ENCODE measurements at places on chromosomes 12 and 14. TPM values are rescaled to one million over a fixed set of nuclear protein-coding genes. Genes with fewer than 3 reads are reported as not detected.

- no peak for DNase-seq
Observed at GRCh38 chr12:20469756-20470155, 101.4 kb downstream of the PDE3A start.

GRCh38 chr12:121590476-121591143 lies 9.8 kb upstream of the KDM2B start:
- peak; percentile 54 for DNase-seq

The LRP1 gene
- total RNA-seq, result 7.7 TPM

The DHRS2 gene
- not detected for total RNA-seq

The CELA1 gene
- total RNA-seq, result 0.62 TPM

- DNase-seq, result no peak
Observed at GRCh38 chr12:97397008-97397407, 65.6 kb upstream of the RMST start.

GRCh38 chr12:110776410-110776809 lies 33.7 kb upstream of the PPP1CC start:
- DNase-seq, result no peak

The TAS2R42 gene
- total RNA-seq, result not detected

The GYS2 gene
- total RNA-seq, result 0.28 TPM

- DNase-seq, result peak; percentile 85
Observed at GRCh38 chr14:100067971-100068959, 3.0 kb downstream of the EVL start.

DNA sequence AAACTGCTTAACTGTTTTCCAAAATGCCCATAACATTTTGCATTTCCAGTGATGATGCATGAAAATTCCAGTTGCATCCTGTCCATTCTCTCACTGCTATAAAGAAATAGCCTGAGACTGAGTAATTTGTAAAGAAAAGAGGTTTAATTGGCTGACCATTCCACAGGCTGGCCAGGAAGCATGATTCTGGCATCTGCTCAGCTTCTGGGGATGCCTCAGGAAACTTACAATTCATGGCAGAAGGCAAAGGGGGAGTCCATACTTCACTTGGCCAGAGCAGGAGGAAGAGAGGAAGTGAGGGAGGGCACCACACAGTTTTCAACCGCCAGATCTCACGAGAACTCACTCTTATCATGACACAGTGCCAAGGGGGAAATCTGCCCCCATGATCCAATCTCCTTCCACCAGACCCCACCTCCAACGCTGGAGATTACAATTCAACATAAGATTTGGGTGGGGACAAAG lies 18.2 kb upstream of the CLEC2D start:
- peak; percentile 23 for DNase-seq

DNA sequence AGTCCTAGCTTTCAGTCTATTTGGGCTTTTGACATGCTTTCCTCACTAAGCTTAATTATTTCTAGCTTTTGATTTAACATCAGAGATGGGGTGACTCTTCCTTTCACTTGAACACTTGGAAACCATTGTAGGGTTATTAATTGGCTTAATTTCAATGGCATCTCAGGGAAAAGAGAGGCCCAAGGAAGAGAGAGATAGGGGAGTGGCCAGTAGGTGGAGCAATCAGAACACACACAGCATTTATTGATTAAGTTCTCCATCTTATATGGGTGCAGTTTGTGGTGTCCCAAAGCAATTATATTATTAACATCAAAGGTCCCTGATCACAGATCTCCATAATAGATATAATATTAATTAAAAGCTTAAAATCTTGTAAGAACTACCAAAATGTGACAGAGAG lies 1466.1 kb upstream of the SEL1L start:
- DNase-seq, result no peak

- no peak for DNase-seq
Observed at GRCh38 chr12:50695961-50696360, 67.9 kb upstream of the ATF1 start.

DNA sequence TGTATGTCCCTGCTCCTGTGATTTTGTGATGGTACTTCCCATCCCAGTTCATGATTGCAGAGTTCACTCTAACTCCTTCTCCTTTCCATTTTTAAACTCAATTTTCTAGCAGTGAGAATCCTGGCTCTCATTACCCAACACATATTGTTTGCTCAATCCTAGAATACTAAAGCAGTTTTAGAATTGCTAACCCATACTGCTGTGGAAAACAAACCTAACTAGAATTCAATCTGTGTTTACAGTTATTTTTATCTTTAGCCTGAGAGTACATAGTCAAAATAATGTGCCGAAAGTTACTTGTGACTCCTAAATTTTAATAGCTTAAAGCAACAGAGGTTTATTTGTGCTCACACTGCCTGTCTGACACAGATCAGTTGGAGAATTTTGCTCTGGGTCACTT lies 508.0 kb downstream of the AACS start:
- no peak for DNase-seq

Data from T-cell (primary cell).